ENCODE measurements at places on chromosomes 13 and 19.

DNA sequence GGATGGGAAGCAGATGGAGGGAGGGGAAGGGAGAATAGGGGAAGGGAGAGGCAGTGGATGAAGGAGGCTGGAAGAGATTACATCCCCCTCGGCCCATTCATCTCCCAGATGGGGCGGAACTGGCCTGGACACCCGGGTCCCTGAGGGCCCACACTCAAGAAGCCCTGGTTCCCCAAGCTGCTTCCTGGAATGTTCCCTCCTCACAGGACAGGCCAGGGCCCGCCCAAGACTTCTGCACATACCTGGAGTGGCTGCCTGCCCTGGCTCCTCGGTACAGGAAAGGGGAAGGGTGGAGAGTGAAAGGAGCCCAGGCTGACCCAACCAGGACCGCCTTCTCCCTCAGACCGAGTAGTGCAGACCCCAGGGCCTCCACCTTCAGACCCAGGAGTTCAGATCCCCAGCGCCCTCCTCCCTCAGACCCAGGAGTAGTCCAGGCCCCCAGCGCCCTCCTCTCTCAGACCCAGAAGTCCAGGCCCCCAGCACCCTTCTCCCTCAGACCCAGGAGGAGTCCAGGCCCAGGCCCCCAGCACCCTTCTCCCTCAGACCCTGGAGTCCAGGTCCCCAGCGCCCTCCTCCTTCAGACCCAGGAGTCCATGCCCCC lies 489 bp downstream of the NTF4 start:
- no peak for DNase-seq

GRCh38 chr19:6599866-6600454 lies 9.0 kb upstream of the CD70 start:
- no peak for DNase-seq

GRCh38 chr13:32822771-32823170 lies 193.5 kb upstream of the KL start:
- DNase-seq = no peak

DNA sequence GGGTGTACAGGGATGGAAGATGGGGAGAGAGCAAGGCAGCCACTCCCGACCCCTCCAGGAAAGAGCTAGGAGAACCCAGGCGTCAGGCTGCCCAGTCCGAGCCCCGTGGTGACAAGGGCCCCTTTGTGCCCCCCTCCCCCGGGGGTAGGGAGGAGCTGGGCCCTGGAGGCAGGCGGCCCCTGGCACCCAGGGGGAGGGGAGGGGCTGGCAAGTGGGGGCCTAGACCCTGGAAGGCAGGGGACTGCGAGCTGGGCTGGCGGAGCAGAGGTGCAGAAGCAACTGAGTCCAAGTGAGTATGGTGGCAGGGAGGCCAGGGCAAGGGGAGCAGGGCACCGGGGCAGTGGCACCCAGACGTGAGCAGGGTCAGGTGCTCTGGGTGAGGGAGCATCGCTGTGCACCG lies at the start of gene MAG:
Gene MAG (plus strand): TSS at position 246 of the 400 bp plus-strand sequence. CDS start 3,248 bp downstream, outside the sequence.
- DNase-seq = no peak

DNA sequence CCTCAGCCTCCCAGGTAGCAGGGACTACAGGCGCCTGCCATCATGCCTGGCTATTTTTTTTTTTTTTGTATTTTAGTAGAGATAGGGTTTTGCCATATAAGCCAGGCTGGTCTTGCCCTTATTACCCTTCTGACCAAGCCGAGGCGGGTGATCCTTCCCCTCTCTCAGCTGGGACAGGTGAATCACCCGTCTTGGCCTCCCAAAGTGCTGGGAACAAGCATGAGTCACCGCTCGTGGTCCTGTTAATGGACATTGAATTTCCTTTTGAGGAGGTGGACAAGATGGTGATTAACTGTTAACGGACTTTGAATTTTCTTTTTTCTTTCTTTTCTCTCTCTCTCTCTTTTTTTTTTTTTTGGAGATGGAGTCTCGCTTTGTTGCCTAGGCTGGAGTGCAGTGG lies 10.6 kb downstream of the CD70 start:
- DNase-seq = no peak

GRCh38 chr19:29395111-29395733 lies 130.6 kb upstream of the VSTM2B start:
- DNase-seq = no peak

GRCh38 chr19:14553939-14554243 lies 18.0 kb downstream of the NDUFB7 start:
- no peak for DNase-seq

- DNase-seq = no peak
Measured at GRCh38 chr13:67946131-67946530, 716.0 kb upstream of the PCDH9 start.

DNA sequence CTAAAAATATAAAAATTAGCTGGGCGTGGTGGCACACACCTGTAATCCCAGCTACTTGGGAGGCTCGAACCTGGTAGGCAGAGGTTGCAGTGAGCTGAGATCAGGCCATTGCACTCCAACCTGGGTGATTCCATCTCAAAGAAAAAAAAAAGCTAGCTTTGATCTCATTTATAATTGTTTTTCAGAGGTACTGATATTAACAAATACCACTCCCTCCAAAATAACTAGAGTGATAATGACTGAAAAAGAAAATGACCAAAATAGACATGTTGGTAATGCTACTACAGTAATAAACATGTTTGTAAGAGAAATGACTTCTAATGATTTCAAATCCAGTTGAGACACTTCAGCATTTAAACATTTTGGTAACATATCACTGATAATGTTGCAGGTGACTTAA lies 13.0 kb downstream of the PDCD5 start:
- no peak for DNase-seq

- no peak for DNase-seq
Measured at GRCh38 chr19:55947532-55947931, at the start of gene NLRP8. TSS of gene NLRP8 (plus strand) at chr19:55947832.

DNA sequence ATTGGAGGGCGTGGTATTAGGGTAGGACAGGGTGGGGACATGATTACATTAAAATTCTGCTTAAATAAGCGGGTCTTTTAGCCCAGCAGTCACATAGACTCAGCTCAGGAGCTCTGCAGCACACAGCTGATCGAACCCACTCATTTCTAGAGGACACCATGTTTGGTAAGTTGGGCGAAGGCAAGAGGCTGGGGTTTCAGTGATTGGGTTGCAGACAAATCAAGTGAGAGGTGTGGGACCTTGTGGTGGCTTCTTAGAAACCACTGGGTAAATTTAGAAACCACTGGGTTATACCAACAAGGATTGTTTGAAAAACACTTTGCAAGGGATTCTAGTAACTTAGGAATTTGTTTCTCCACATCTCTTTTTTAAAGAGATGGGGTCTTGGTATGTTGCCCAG lies at the start of gene LEUTX:
Gene LEUTX (plus strand): TSS at position 92 of the 400 bp plus-strand sequence. CDS start 67 bp downstream, at position 159.
- DNase-seq = no peak

DNA sequence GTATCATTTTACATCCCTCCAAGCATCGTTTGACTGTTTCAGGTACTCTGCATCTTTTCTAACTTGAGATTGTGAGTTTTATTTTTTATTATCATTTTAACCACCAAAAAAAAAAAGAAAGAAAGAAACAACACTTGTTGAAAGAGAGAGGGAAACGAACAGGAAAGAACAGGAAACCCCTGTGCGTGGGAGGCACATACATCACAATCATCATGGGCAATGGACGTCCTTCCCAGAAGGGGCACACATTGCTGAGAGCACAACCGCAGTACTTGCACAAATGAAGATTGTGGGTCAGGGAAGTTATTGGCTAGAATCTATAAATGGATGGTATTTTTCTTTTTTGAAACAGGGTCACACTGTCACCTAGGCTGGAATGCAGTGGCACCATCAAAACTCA lies 1.7 kb downstream of the CLC start:
- DNase-seq = no peak

GRCh38 chr13:66033924-66034323 lies 1196.2 kb downstream of the PCDH9 start:
- DNase-seq = no peak

DNA sequence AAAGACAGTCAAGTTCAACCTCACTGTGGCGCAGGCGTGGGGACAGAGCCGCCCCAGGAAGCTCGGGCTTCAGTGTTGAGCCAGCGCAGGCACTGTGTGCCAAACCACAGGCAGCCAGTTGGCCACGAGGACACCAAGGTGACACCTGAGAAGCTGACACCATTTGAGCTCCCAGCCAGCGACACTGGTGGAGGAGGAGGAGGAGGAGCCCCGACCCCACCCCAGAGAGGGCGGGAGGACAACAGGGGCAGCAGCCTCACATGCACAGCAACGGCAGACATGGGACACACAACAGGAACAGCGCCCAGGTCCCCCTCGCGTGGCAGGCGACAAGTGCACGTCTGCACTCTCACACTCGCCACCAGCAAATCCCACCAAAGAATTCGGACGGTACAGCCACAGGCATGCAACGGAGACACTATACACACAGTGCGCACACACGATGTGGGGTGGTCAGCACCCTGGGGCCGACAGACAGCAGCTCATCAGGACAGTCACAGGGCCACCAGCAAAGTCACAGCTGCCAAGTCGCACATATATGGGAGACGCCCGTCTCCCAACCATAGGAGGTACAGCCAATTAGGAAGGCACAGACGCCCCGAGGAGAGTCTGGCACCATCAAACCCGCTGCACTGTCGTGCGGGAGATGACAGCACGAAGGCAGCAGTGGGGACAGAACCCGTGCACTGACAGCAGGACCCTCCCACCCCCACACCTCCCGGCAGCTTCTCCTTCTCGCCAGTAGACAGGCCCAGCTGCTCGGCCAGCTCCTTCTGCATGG lies 3.4 kb downstream of the EIF3G start:
- DNase-seq = peak; percentile 56

DNA sequence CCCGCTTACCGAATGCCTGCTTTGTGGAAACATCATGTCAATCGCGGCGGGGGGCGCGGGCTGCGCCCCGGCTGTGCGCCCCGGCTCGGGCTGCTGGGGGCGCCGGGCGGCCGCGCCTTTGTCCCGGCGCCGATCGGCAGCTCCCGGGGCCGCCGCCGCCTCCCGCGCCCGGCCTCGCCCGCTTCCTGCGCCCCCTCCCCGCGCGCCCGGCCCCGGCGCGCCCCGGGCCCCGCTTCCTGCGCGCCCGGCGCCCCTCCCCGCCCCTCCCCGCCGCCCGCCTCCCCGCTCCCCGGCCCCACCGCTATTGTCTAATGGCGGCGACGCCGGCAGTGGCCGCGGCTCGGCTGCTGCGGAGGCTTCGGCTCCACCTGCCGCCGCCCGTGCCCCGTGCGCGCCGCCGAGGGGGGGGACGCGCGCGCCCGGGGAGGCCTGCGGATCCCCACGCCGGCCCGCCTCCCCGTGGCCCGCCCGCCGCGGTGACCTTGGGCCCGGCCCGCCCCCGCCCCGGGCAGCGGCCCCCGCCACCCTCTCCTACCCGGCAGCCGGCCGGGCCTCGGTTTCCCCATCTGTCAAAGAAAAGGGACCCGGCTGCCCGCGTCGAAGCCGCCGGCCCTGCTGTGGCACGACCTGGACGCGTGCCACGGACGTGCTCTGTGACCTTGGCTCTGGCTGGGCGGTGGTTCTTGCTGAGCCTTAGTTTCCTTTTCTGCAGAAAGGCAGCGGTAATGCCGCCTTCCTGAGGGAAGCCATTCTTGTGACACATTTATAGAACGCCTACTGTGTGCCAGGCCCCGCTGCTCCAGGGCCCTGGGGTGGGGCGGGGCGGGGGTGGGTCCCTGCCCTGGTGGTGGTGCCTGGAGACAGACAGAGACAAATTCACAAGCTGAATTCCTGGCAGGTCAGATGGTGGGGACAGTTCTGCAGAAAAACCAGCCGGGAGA lies at the start of gene TLE5:
Gene TLE5 (minus strand): TSS at position 331 of the 941 bp plus-strand sequence. CDS start 295 bp downstream, at position 36.
- DNase-seq = peak; percentile 88

DNA sequence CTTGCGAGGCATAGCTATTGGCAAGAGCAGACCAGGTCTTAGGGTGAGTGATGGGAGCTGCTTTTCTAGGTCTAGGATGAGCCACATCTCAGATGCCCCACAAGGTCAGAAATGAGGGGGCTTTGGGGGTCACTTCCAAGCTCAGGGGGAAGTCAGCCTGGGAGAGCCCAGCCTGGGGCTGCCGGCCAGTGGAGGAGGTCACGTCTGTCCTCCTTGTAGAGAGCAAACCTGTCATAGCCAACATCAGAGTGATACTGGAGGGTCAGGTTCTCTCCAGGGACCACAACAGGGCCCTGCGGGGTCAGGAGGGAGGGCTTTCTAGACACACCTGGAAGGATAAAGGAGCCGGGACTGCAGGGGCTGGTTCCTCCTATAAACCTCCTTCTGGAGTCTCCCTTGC lies 2.4 kb downstream of the LILRA5 start:
- DNase-seq = no peak
